ENCODE measurements at places on chromosomes 16 and 17. TPM values are rescaled to one million over a fixed set of nuclear protein-coding genes. Genes with fewer than 3 reads are reported as not detected.

The LIMD2 gene
- total RNA-seq, result 227 TPM

DNA sequence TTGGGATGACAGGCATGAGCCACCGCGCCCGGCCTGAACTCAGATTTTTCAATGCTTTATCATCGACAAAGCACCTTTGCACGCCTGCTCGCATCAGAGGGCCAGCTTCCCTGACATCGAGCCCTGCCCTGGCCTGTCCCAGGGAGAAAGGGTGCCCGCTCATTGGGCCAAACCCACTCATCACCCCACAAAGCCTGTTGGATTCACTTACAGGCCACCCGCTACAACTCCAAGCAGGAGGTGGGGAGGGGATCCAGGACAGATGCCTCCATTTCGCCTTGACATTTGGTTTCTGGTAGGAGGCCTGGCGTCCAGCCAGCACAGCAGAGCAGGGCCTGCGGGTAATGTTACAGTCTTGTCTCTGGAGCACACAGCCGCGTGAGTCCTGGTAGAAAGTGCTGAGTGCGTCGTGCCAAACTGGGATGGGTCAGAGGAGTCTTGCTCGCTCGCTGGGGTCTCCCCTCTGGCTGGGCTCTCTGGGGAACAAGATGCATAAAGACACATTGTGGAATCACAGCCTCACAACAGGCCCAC is 19.8 kb downstream of the SMTNL2 start:
- DNase-seq, result no peak

DNA sequence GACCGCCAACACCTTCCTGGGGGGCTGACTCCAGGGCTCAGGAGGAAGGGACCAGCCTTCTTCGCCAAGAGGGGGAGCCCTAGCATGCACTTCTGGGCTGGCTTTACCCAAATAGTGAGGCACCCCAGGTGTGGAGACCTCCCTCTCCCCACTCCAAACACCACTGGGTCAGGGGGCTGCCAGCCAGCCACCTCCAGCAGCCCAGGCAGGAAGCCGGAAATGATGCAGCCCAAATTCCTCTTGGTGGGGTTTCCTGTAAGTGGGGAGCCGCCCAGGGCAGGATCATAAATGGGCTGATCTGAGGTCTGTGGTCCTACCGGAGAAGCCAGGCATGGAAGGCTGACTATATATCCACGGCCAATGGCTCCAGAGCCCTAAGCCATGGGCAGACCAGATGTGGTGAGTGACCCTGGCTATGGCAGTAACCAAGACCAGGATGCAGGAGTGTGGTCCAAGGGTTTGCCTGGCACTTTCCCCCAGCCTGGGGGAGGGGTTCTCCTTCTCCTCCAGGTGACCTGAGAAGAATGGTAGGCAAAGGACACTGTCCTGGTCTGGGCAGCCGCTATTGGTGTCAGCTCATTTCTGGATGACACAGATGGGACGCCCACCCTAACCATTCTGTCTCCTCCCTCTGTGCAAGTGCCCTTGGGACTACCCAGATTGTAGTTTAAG is 4.2 kb downstream of the GIT1 start:
- peak; percentile 48 for DNase-seq

The TSNAXIP1 gene
- 0.86 TPM for total RNA-seq

The TNS4 gene
- total RNA-seq, result 9.9 TPM

GRCh38 chr16:411576-412265 is 10.0 kb downstream of the DECR2 start:
- no peak for DNase-seq

Data from activated T-cell treated with anti-CD3 and anti-CD28 coated beads, Interleukin-2, amount 50 U/mL, for 72 hours (primary cell).